ENCODE measurements at places on chromosomes 7 and 10.
A peak's percentile ranks its signal among the peaks of the same experiment; 100 is the strongest.

GRCh38 chr10:123741146-123741545 lies 75.0 kb downstream of the GPR26 start:
- DNase-seq, result no peak

- DNase-seq, result no peak
Observed at GRCh38 chr7:85509476-85509875, 322.6 kb upstream of the SEMA3D start.

DNA sequence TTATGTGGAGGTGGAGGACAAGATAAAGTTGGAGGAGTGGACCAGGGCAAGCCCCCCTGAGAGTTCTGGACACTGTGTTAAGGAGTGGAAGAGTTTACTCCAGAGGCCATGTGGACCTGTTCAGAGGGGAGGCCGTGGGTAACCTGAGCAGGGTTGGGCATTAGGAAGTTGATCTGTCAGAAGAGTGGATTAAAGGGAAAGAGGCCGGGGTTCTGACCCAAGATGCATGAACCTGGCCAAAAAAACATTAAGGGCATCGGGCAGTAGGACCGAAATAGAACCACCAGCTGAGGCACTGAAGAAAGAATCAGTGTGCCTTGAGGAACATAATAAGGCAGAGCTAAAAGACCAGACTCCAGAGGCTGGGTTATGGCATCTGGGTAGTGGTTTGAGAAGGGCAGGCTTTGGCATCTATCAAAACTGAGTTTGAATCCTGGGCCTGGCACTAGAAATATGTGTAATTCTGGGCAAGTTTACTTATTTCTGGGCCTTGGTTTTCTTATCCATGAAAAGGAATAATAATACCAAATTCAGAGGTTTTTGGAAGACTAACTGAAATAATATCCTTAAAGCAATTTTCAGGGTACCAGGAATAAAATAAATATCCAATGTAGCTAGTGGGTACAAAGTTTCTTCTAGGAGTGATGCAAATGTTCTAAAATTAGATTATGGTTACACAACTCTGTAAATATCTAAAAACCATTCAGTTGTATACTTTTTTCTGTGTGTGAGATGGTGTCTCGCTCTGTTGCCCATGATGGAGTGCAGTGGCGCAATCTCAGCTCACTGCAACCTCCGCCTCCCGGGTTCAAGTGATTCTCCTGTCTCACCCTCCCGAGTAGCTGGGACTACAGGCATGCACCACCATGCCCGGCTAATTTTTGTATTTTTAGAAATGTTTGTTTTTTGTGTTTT lies 10.9 kb upstream of the FRAT1 start:
- DNase-seq, result no peak

- no peak for DNase-seq
Observed at GRCh38 chr10:124210263-124210662, 116.9 kb upstream of the CHST15 start.

GRCh38 chr10:59808896-59809643 lies 55.8 kb upstream of the MRLN start:
- DNase-seq, result peak; percentile 23

DNA sequence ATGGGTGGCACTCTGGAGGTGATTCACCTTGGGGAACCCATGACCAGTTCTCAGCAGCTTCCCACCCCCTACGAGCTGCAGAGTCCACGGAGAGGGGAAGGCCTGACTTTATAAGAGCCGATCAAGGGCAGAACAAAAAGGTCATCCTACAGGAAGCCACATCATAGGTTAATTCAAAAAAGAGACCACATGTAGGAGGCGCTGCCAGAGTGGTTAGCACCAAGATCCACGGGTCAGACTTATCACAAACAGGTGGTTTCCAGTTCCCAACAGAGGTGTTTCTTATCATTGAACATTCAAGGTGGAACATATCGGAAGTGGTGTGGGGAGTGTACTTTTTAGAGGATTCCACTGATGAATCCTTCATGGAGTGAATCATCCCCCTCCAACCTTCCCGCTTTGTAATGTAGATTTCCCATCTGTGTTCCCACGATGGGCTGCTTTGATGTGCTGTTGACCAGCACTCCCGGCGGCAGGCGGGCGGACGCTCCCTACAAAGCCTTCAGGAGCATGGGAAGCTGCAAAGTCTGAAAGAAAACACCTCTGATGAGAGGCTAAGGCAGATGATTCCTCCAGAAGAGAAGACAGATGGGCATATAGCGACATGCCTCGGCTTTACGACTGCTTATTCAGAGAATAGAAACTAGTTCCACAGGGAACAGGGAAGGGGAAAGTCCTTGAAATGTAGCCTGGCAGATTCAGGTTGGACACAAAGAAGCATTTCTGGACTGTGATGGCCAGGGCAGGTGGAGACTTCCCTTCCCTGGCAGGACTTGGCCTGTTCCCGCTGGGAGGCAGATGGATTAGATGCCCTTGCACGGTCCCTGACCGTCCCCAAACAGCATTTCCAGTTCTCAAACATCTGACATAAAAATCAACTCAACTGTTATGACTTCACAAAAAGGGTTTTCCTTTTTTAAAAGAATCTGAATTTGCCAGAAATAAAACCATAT lies 66.5 kb downstream of the AFAP1L2 start:
- DNase-seq, result no peak

DNA sequence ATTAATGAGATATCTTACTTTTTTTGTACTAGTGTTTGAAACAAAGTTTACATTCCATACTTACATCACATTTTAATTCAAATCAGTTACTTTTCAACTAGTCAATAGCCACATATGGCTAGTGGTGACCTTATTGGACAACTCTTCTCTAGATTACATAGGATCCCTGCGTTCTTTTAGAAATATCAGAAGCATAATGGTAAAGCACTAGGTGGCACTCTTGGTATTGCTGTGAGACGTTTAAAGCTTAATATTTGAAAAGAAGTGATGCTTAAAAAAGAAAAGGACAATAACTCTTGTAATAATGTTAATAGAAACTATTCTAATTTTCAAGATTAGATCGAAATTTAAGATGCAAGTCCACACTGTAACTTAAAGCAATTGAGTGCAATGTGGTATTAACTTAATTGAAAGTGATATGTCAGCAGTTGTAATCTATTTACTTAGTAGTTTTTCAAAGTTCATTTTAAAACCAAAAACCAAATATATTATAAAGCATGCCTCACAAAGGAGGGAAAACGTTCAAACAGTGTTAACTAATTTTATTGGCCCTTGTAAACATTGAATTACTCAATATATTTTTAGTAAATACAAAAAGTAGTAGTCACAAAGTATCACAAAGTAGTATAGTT lies 339.1 kb downstream of the ATRNL1 start:
- DNase-seq, result peak; percentile 9

GRCh38 chr7:22320416-22320815 lies 36.5 kb downstream of the RAPGEF5 start:
- no peak for DNase-seq

- no peak for DNase-seq
Observed at GRCh38 chr7:30702200-30702599, 19.9 kb upstream of the CRHR2 start.

GRCh38 chr7:110750931-110751605 lies 339.9 kb upstream of the LRRN3 start:
- DNase-seq, result no peak

- DNase-seq, result no peak
Observed at GRCh38 chr7:35734001-35734483, 39.1 kb upstream of the HERPUD2 start.

DNA sequence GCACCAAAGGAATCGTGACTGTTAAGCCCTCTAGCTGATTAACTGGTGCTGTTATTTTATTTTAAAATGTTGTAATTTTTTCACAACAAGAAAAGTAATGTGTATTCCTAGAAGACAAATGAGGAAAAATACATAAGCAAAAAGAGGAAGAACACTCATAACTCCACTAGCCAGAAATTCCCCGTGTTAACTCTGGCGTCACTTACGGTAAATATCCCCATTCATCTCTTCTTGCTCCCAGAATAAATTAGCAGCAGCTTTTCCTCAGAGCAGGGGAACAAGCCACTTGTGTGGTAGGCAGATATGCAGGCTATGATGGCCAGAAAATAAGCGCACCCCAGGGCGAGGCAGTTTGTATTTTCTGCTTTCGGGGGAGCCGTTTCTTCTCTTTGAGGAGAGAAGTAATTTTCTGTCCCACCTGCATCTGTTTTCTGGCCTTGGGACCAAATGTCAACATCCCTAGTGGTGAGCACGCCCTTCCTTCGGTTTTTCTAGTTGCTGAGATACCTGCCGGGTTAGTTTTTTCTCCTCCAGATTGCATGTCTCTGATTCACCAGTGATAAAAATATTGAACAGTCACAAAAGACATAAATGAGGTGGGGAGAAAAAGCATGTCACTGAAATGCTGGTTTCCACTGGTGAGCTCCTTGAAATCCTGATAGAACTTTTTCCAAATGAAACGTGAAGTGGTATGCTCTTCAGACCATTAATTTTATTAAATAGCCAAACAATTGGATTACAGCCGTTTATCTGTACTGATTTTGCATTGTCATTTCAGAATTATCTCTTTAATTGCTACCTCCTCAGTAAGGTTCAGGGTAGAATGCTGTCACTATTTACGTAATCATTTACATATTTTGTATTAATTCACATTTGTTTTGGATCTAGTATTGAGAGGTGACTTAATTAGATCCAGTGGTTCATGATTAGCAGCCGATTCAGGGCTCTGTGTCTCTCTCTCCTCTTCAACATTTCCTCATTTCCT lies 268.1 kb downstream of the CAMK1D start:
- no peak for DNase-seq

DNA sequence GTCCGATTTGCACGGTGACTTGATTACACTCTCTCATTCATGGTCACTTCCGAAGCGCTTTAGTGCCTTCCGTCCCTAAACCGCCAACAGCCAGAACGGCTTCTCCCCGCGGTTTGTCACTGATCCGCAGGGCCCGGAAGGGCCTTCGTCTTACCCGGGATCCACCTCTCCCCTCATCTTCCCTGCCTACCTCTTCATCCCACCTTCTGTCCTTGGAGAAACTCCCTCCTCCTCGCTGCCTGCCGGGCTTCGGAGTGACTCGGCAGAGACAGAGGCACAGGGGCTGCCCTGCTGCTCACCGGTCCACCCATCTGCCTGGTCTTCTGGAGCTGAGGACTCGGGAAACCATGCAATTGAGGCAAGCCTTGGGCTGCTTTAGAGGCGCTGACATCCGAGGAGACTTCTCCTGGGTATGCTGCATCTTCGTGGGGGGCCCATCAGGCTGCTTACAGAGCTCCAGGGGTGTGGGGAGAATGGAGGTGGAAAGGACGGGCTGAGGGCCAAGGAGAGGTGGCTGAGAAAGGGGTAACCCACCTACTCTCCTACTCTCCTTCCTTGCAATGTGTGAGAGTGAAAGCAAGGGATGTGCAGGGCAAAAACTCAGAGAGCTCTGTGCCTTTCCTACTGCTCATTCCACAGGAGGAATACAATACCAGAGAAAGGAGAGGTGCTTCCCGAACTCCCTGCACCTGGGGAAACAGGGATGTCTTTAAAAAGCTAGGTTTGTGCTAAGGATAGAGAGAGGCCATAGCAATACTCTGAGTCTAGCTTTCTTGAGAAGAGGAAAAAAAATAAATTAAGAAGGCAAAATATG lies 1.0 kb upstream of the HOXA11 start:
- DNase-seq, result no peak

DNA sequence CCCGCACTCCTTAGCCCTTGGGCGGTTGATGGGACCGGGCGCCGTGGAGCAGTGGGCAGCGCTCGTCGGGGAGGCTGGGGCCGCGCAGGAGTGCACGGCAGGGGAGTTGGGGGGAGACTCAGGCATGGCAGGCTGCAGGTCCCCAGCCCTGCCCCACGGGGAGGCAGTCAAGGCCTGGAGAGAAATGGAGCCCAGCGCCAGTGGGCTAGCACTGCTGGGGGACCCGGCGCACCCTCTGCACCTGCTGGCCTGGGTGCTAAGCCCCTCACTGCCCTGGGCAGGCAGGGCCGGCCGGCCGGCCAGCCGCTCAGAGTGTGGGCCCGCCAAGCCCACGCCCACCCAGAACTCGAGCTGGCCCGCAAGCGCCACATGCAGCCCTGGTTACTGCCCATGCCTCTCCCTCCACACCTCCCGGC lies 147.2 kb upstream of the PITRM1 start:
- DNase-seq, result no peak

- no peak for DNase-seq
Observed at GRCh38 chr10:65719790-65720189, 1206.0 kb upstream of the LRRTM3 start.

DNA sequence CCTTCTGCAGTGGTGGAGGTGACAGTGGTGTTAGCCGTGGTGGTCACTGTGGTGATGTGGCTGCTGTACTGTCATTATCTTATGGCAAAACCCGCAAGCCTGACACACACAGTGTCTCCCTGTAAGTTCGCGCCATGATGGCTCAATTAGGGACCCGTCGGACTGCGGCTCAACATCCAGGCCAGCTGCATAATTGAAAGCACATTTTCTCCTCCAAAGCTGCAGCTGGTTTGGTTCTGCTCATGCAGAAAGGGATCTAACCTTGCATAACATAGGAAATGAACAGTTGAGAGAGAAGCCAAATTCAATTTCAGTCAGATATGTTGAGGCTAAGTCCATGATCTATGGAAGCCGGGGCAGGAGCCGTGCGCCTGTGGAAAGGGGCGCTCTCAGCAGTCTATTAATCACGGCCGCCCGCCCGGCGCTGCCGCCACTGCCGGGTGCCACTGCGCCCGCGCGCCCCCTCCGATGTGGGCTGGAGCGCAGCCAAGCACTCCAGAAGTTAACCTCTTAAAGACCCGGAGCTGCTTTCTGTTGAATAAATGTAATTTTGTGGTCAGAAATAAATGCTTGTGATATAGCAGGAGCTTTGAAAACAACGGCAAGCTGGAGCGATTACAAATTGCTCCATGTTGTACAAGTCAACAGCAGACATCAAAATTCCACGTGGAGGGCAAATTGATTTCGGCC lies 227.7 kb downstream of the CUX1 start:
- DNase-seq, result peak; percentile 81

- DNase-seq, result no peak
Observed at GRCh38 chr10:114399576-114399975, 4.7 kb downstream of the AFAP1L2 start.

GRCh38 chr10:86670290-86670811 lies 2.0 kb downstream of the LDB3 start:
- no peak for DNase-seq

DNA sequence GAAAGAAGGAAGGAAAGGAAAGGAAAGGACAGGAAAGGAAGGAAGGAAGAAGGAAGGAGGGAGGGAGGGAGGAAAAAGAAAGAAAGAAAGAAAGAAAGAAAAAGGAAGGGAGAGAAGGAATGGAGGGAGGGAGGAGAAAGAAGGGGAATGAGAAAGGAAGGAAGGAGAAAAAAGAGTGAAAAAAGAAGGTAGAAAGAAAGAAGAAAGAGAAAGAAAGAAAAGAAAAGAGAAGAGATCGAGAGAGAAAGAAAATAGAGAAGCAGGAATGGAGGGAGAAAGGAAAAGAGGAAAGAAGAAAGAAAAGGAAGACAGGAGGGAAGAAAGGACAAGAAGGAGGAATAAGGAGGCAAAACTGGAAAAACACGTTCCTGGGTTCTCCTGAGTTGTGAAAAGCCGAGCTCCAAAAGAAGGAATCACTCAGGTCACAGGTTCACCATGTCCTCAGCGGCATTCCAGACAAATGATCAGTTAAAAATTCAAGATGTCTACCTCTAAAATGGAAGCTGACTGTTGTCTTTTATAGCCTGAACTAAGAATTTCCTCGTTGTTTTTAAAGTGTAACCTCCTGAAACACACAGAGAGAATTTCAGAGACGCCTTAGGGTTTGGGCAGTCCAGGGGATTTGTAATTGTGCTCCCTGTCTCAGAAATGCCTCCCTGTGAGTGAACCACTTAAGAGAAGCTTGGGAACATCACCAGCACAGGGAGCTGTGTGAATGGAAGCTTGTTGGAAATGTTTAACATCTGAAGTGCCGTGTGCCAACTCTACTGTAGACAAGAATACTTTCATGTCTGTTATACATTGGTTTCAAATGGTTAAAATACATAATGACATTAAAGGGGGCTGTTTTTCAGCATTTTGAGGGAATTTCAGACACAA lies 80.7 kb downstream of the INHBA start:
- DNase-seq, result no peak

- DNase-seq, result no peak
Observed at GRCh38 chr10:119634219-119634544, 17.0 kb upstream of the BAG3 start.

Data from stromal cell of bone marrow (primary cell).